ENCODE measurements at places on chromosomes 4 and X. TPM values are rescaled to one million over a fixed set of nuclear protein-coding genes. Genes with fewer than 3 reads are reported as not detected.

DNA sequence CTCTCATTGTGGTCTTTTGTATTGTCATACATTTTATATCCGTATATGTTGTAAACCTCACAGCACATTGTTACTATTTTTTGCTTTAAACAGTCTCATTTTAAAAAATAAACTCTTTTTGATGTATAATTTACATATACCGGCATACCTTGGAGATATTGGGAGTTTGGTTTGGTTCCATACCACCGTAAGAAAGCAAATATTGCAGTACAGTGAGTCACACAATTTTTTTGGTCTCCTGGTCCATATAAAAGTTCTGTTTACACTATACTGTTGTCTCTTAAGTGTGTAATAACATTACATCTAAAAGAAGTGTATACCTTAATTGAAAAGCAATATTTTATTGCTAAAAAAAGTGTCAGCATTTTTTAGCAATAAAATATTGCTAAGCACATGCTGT is 70.0 kb downstream of the KDM6A start:
- H3K4me3 ChIP-seq: no peak overlapping the region
- no peak overlapping the region for H3K27ac ChIP-seq
- no peaks in the 10 kb centered on the region for H3K36me3 ChIP-seq
- H3K4me1 ChIP-seq: no peaks in the 10 kb centered on the region
- no peak for DNase-seq

DNA sequence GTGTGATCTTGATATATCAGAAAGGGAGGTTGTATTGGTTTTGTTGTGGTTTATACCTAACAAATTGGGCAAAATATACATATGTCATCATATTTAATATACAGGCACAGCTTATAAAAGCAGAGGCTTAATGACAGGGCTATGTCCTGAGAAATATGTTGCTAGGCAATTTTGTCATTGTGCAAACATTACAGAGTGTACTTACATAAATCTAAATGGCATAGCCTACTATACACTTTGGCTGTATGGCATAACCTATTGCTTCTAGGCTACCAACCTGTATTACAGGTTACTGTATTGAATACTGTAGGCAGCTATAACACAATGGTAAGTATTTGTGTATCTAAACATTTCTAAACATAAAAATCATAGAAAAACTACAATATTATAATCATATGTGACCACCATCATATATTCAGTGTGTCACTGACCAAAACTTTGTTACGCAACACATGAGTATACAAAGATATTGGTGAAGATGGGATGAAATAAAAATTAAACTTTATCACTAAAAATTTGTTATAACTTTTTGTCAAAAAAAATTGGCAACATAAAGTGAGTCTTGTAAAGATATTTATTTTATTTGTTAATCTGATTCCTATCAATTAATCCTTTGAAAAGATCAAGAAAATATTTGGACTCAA is 414.0 kb upstream of the HS3ST1 start:
- no peaks in the 10 kb centered on the region for H3K36me3 ChIP-seq
- no peaks in the 10 kb centered on the region for H3K4me1 ChIP-seq
- no peak overlapping the region for H3K4me3 ChIP-seq
- H3K27ac ChIP-seq: no peak overlapping the region

DNA sequence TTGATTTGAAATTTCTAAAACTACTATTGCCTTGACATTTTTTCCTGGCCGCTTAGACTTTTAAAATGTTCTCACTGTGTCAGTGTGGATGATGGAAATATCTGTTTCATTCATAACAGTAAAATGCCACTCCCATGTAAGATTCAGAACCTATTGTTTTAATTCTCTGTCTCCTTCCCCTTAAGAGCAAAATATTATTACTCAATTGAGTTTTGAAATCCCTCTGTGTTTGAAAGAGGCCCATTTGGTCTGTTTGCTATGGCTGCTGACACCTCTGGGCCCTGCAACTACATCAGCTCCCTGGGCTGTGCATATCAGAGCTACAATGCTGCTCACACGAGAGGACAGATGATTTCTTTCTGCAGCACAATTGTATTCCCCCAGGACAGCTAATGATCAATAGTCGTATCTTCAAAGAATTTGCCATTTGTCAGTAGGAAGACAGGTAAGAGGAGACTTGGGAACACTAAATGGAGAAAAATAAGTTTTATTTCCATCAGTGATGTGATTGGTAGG is 388.0 kb upstream of the GALNT7 start:
- peak overlapping the region; percentile 34 for H3K27ac ChIP-seq
- no peaks in the 10 kb centered on the region for H3K27me3 ChIP-seq
- peaks cover 16% of the 10 kb centered on the region for H3K4me1 ChIP-seq
- H3K4me3 ChIP-seq: no peak overlapping the region

TMEM35A gene
- total RNA-seq: 27.5 TPM

GDI1 gene
- total RNA-seq: 730 TPM

P2RY10 gene
- not detected for total RNA-seq

SERTM2 gene
- not detected for total RNA-seq

EDNRA gene
- not detected for total RNA-seq
